Activated T-cell treated with anti-CD3 and anti-CD28 coated beads, Interleukin-2, amount 50 U/mL, for 4 hours (primary cell): ENCODE measurements at places on chromosomes 7 and 10.

GRCh38 chr10:101225846-101226421 lies 3.3 kb downstream of the LBX1 start:
- no peak for DNase-seq

DNA sequence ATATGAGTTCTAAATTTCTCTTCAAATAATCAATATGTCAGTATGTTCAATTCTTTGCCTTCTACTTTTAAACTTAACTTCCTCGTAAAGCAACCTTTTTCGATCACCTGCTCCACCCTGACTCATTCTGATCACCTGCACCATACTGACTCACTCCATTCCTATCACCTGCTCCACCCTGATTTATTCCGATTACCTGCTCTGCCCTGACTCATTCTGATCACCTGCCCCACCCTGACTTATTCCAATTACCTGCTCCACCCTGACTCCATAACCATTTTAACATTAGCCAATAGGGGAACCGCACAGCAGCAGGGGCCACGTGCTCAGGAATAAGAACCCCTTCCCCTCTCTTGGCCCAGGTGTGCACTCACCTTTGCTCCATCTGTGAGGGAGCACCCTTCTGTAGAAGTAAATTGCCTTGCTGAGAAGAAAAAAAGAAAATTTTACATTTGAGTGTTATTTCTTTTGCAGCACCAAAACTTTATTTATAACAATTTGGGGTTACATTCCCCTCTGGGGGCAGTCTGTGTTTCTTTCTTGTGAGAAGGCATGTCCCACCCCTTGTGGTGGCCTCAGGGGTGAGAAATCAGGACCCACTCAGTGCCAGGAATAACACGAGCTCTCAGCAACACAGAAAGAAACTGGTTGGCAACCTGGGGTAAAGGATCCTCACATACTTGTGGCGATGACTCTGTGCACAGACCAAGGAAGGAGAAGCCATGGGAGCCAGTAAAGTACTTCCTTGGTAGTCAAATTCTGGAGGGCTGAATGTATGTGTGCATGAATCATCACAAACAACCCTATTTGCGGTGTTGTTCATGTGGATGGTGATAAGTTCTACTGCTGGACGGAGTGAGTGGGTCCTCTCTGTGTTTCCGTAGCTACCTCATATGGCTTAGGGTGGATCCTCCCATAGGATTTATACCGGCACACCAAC lies 29.4 kb upstream of the PPP1R9A start:
- no peak for DNase-seq

- no peak for DNase-seq
These were observed 3.2 kb downstream of the TSPAN33 start for GRCh38 chr7:129147731-129148130.

GRCh38 chr10:132509506-132510173 lies 27.9 kb upstream of the INPP5A start:
- DNase-seq = no peak

DNA sequence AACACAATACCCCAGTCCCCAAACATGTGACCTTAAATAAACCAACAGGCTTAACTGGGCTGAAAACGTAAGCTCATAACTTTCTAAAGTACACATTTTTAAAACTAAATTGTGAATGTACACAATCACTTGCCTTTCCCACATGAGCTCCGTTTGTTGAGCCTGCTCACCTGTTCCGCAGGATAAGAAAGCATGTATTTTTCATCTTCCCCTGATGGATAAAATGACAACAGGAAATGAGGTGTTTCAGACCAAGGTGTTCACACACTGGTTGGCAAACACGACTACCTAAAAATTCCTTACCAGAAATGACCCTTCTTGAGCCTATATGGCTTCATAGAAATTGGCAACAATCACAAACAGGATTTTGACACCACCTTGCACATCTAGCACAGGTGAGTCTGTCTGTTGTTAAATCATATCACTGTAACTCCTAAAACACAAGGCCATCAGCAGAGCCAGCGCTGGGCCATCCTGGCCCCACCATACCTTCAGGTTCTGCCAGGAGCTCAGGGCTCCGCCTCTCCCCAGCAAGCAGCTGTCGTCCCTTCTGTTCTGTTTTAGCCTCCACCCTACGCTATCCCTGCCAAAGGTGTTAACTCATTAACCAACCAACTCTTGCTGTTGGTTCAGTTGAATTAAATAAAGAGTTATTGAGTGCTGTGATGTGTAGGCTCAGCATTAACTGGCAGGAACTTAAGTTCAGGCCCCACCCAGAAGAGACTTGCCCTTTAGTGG lies 73.6 kb upstream of the RNF32 start:
- no peak for DNase-seq

DNA sequence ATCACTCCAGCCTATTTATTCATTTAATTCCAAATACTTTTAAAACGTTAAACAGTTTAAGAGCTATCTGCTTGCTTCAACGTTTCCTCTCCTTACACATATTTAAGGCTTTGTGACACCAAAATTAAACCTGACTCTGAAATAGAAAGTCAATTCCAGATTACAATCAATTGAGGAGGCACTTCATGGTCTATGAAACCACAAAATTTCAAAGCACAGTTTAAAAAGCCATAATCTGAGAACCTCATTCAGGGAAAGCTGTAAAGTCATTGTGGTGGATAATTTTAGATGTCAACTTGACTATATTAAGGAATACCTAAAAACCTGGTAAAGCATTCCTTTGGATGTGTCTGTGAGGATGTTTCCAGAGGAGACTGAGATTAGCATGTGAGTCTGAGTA lies 6.2 kb downstream of the SNX13 start:
- DNase-seq = no peak

- no peak for DNase-seq
These were observed 63.3 kb downstream of the CTTNBP2 start for GRCh38 chr7:117809958-117810357.
